ENCODE measurements at places on chromosomes 7 and 10.

DNA sequence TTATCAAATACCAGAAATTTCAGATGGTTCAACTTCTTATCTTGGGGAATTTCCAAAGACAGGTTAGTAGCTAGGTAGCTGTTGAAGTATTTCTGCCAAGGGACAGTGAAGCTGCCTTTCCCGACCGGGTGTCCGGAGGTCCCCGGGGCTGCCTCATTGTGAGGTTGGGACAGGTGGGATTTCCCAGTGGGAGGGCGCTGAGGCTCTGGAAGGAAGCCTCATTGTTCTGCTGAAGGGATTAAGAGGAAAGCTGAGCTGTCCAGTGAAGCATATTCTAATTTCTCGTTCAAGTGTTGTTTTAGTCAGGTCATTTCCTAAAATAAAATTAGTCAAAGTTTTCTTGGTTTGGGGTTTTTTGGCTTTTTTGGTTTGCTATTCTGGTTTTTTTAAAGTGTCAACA is 244.2 kb downstream of the MGMT start:
- DNase-seq = no peak

GRCh38 chr7:131688738-131689661 is 132.6 kb upstream of the PODXL start:
- peak; percentile 31 for DNase-seq

- peak; percentile 55 for DNase-seq
Measured at GRCh38 chr7:95758187-95758586, 14.2 kb upstream of the DYNC1I1 start.

DNA sequence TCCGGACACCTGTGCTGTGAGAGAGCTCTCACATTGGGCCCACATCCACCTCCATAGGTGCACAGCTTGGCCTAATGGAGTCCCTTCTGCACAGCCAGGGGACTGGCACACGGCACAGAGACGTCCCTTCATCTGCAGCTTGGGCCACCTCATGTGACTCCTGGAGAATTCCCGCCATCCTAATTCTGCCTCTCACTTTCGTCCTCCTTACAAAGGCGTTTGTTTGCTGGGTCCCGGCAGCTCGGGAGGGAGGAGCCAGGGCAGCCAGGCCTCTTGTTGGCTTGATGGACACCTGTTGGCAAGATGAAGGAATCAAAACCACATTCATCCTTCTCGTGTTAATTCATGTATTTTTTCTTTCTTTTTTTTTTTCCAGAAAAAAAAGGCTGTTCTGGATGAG is 30.7 kb upstream of the TTYH3 start:
- no peak for DNase-seq

- DNase-seq = no peak
Measured at GRCh38 chr10:65710306-65710705, 1215.5 kb upstream of the LRRTM3 start.

GRCh38 chr7:151249732-151250072 is 1.2 kb upstream of the SMARCD3 start:
- no peak for DNase-seq

DNA sequence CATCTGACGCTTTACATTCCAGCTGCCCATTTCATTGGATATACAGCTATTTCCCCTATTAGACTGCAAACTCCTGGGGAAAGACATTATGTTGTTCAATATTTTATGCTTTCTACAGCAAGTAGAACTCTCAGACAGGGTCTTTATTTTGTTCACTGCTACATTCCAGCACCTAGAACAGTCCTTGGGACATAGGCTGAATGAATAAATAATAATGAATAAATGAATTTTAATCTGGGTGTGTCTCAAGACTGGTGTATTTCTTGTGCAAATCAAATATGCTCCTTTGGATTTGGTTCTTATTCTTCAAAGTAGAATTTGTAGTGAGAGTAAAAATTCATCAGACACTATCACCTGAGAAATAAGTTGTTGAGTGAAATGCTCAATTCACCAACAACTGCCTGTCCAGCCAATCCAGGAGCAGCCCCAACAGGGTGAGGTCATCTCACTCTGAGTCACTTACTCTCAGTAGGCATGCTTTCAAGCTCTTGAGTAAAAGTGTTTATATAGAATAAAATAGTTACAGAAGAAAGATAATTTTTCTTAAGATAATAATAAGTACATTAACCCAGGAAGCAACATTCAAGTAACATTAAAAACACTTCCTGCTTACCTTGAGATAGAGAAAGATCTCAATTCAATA is 287.5 kb upstream of the NPVF start:
- no peak for DNase-seq

DNA sequence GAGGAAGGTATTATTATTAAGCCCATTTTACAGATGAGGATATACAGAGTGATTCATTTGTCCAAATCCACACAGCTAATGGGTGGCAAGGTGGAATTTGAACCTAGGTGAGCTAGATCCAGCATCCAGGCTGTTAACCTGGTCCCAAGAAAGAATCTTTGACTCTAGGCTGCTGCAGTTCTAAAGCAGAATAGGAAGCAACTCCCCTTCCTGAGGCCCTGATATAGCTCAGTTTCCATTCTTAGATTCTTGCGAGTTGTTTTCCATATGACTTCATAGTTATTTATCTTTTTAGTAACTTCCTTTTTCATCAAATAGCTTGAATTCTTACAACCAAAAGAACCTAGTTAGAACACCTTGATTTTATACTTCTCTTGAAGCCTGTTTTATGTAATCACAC is 24.1 kb upstream of the ZC3HAV1L start:
- no peak for DNase-seq

- DNase-seq = no peak
Measured at GRCh38 chr7:27237735-27238334, 4.8 kb upstream of the EVX1 start.

DNA sequence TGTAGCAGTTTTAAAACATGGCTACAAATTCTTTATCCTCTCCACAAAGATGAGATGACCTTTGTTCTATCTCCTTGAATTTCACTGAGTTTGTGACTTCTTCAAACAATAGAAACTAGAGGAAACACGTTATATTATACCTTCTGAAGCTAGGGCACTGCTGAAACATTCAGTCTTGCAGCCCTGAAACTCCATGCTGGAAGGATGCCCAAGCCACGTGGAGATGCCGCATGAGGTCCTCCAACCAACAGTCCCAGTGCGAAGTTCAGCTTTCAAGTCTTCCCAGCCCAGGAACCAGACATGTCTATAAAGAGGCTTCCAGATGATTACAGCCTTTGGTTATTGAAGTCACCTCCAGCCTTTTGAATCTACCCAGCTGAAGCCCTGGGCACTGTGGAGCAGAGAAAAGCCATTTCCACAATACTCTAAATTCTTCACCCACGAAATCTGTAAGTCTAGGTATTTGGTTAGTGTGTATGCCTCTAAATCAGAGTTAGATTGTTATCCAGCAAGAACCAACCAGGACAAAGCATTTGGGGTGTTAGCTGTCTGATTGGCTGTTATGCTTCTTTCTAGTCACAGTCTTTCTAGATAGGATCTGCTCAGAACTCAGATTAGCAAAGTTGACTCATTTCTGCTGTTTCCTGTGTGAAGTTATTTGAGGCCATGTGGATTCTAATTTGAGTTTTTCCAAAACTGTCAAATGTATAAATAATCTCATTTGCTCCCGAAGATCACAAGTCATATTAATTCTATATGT is 186.5 kb upstream of the TMEM72 start:
- no peak for DNase-seq

- no peak for DNase-seq
Measured at GRCh38 chr10:125846894-125847293, 23.5 kb downstream of the BCCIP start.

- no peak for DNase-seq
Measured at GRCh38 chr10:59771162-59771807, 18.0 kb upstream of the MRLN start.

- no peak for DNase-seq
Measured at GRCh38 chr7:158321056-158321700, 266.4 kb downstream of the PTPRN2 start.

- DNase-seq = no peak
Measured at GRCh38 chr10:16529853-16530252, 8.2 kb upstream of the C1QL3 start.

DNA sequence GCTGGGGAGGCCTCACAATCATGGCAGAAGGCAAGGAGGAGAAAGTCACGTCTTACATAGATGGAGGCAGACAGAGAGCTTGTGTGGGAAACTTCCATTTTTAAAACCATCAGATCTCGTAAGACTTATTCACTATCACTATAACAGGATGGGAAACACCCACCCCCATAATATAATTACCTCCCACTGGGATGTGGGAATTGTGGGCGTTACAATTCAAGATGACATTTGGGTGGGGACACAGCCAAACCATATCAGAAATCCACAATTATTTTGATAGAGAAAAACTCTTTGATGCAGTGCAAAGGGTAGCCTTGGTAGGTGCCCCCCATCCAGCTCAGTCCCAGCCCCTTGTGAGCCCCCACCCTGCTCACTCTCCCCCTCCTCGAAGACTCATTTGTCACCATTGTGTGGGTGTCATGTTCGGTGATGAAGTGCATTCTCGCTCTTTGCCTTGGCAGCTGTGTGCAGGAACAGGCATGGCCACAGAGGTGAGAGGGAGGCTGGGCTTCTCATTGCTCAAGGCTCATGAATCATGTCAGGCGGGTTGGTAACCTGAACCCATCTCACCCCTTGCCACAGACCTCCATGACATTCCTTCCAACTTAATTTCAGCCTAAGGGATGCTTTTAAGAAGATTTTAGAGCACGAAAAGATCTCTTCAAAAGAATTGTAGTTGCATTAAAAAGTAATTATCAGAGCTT is 75.9 kb downstream of the BUB3 start:
- no peak for DNase-seq

GRCh38 chr7:70829221-70830059 is 302.5 kb upstream of the GALNT17 start:
- peak; percentile 60 for DNase-seq

DNA sequence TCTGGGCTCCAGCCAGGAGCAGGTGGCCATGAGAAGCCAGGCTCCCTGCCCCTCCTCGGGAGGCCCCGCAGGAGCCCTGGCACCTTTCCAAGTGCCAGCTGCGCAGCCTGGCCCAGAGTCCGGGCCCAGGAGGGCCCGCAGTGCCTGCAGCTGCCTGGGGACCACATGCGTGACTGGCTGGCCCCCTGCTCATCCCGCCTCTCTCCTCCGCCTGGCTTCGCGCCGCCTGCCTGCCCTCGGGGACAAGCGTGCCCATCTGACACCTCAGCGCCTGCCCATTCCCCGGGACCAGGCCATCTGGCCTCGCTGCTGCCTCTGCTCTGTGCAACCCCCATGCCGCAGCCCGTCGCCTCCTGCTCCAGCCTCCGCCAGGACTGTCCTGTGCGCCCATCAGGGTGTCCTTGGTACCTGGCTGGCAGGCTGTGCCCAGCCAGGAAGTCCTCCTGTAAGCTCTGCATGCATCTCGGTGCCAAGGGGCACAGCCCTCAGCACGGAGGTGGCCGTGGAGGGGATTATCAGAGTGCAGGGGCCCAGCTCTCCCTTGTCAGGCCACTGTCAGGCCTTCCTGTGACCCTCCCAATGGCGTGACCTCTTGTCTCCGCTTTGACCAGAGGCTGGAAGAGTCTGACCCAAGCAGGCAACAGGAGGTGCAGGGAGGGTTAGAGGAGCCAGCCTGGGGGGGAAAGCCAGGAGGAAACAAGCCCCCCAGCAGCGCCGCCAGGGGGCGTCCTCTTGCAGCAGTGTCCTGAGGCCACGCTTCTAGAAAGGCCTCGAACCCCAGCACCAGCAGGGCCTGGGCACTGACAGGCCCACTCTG is 50.5 kb downstream of the TMEM209 start:
- peak; percentile 92 for DNase-seq

DNA sequence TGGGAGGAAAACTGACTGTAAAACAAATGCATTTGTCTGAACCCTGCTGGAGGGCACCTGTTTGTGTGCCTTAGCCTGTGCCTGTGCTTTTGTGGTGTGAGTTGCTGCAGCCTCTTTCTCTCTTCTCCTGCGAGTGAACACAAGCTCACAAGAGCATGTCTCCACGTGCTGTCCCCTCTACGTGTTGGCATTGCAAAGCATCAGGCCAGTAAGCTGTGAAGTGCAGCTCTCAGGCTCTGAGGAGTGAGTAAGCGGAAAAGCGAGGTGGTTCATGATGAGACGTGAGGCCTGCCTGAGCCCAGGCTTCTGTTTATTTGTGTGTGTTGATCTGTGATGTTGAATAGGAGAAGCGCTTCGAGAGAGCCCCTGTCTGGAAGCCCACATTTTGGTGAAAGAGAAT is 85.6 kb upstream of the PDCD4 start:
- no peak for DNase-seq

GRCh38 chr10:77756319-77757232 is 119.0 kb upstream of the KCNMA1 start:
- peak; percentile 5 for DNase-seq

GRCh38 chr10:127415901-127416581 is 133.1 kb upstream of the NPS start:
- DNase-seq = peak; percentile 69

- peak; percentile 56 for DNase-seq
Measured at GRCh38 chr7:2080060-2080387, 152.7 kb downstream of the MAD1L1 start.

GRCh38 chr10:118564652-118565051 is 30.8 kb downstream of the PRLHR start:
- DNase-seq = no peak

- DNase-seq = peak; percentile 44
Measured at GRCh38 chr7:109126404-109127050, 556.9 kb downstream of the DNAJB9 start.

- no peak for DNase-seq
Measured at GRCh38 chr10:45418849-45419675, 45.0 kb downstream of the ALOX5 start.

- DNase-seq = peak; percentile 15
Measured at GRCh38 chr7:1466524-1467271, 7.4 kb upstream of the MICALL2 start.

DNA sequence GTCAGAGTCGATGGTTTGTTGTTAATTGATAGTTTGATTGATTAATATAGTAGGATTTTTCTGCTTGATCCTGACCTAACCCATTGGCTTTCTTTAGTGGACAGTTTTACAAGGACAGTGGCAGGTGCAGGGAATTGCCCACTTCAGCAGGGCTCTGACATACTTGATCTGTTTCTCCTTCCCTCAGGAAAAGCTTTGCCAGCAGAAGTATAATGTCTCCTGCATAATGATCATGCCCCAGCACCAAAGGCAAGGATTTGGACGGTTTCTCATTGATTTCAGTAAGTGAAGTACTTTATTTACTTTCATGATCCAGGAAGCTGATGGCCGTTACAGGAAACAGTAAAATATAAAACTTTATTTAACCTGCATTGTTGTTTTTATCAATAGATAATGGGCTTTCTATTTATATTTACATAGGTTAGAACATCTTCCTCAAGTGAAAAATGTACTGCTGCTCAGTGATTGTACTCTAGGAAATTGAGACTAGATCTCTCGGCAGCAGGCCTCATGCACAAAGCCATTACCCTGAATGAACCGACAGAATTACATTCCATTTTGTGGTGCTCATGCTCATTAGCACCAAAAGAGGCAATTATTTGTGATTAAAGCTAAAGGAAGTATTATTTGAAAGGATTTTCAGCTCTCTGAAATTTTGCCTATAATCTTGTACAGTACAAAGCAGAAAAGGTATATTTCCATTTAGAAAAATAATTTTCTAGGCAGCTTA is 122.5 kb upstream of the SAMD8 start:
- no peak for DNase-seq

DNA sequence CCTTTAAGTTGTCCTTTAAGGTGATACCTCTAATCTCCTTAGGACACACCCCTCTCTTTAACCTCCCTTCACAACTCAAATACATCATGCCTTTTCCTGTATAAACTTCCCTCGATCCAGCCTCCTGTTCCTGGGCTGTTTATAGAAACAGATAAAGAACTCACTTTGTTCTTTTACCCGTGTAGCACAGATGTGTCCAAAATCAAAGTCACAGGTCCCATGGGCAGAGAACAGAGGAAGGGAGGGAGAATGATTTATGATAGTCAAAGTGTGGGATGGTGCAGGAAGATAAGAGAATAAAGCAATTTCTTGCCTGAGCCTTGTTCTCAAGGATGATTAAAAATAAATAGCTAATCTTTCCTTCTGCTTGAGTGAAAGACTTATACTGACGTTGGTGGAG is 50.3 kb upstream of the CABCOCO1 start:
- DNase-seq = no peak
